Osteocyte (in vitro differentiated cells): ENCODE measurements at places on chromosomes 2 and 18.

DNA sequence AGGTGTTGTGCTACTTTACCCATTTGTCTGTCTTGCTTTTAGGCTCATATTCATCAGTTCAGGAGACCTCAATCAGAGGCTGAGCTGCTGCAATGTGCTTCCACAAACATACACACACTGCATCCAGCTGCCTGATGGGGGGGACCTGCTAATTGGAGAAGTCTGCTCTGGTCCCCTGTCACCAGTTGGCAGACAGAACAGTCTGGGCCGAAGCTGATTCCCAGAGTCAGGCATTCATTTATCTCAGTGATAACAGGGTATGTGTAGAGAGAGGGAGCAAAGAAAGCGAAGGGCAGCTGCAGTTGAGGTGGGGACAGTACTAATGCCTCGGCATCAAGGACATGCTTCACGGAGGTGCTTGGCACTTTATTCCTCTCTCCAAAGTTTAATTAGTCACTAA, 584.3 kb upstream of the PIK3C3 start:
- DNase-seq = no peak

- no peak for DNase-seq
Measured at GRCh38 chr2:28083476-28083875, 192.9 kb downstream of the BABAM2 start.

DNA sequence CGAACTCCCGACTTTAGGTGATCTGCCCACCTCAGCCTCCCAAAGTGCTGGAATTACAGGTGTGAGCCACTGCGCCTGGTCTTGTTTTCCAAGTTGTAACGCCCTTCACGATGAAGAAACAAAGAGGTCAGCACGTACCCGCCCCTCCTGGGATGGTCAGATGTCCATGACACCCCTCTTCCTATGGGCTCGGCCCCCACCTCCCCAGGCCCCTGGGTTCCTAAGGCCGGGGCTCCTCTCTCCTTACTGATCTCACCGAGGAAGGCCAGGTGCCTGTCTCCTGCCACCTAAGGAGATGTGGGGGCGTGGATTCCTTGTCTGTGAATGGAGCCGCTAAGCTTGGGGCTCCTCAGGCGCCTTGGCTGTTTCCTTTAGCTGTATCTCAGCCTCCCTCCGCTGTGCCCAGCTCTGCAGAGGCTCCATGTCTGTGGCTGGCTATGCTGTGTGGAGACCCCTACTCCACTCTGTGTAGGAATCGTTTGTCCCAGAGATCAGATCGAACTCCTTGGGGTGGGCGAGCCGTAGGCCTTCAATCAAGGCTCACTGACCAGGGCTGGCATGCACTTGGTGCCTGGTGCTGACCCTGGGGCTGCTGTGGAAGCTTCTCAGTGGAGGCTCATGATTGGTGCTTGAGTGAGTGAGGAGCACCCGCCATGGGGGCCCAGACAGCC, 8.8 kb downstream of the COLEC11 start:
- peak; percentile 70 for DNase-seq

DNA sequence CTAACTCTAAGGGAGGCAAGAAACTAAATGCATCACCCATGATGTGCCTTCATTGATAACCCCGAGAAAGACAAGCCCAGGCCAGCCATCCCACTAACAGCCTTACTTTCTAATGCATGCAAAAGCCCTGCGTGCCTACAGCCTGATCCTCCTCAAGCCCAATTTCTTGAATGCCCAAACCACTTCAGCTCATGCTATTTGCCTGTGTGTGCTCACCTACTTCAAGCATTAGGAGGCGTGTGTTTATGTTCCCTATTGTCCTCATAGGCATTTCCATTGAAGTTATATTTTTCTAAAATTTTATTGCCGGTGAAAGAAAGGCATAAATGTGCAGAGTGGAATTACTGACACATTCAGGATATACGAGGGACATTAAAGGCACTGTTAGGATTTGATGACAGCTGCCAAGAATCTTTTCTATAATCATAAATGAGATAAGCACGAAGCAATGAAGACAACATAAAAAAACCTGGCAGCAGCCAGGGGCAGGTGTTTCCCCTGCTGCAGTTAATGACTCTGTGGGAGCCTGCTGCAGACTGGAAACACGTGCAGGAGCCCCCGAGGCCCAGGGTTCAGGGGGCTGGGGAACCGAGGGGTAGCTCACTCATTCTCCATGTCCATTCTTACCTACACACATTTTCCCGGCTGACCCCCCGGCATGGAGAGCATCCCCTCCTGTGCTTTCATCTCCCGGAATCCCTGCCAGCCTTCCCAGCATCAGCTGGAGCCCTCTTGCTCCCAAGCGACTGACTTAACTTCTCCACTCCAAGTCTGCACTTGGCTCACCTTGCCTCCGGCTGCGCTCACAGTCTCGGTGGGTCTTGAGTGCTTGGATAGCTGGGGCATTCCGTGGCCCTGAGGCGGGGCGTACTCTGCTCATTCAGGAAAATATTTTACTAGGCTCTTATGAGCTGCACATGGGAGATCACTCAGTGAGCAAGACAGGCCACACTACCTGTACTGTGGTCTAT, 292.3 kb upstream of the SIX2 start:
- no peak for DNase-seq

DNA sequence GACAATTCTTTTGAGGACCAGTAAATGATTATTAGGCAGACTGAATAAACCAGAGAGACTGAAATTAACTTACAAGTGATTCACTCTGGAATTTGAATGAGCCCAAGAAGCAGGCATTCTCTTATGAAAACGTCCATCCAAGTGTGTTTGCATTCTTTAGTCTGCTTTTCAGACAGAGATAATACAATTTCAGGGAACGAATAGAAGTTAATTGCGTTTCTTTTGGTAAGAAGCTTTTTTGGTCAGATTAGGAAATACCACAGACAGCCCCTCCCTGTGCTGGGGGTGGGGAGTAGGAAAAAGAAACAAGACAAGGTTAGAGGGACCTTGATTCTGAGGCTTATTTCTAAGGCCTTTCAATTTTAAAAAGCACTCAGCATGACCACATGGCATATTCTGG, 874.4 kb downstream of the SUCLG1 start:
- no peak for DNase-seq

- no peak for DNase-seq
Measured at GRCh38 chr2:224260372-224261020, 141.4 kb downstream of the FAM124B start.

- DNase-seq = no peak
Measured at GRCh38 chr2:26477126-26477910, 606 bp downstream of the OTOF start.

DNA sequence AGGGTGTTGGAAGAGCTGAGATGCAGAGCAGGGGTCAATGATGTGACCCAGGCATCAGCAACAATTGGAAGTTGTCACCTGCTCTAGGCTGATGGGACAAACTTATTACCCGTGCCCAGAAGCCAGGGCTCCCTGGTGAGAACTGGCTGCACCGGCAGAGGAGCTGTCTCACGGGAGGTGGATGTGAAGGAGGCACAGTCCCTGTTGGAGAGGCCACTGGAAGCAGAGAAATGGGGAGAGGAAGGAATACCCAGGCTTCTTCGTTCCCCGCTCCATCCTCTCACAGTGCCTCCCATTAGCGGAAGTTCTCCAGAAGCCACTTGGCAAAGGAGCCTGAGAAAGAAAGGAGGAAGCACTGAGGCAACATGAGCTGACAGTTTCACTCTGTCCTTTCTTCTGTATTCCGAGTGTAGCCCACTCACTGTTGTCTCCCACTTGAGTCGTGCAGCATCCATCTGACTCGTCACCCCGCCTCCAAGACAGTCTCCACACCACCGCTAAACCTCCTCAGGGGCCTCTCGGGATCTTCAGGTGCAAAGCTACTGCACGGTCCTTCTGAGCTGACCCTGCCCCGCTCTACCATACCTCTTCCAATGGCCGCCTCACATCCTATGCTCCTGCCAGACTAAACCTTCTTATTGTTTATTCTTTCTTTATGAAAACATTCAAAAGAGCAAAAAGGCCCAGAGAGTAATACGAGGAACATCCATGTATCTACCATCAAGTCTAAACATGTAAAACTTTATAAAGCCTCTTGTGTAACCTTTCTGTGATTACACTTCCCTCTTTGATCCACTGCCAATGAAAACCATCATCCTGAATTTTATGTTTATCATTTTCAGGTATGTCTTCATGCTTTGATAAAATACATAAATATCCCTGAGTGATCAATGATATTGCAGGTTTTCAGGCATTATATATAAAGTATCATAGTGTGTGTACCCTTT, 19.1 kb upstream of the AFTPH start:
- no peak for DNase-seq

GRCh38 chr2:77831471-77831870, 309.3 kb upstream of the LRRTM4 start:
- DNase-seq = no peak

DNA sequence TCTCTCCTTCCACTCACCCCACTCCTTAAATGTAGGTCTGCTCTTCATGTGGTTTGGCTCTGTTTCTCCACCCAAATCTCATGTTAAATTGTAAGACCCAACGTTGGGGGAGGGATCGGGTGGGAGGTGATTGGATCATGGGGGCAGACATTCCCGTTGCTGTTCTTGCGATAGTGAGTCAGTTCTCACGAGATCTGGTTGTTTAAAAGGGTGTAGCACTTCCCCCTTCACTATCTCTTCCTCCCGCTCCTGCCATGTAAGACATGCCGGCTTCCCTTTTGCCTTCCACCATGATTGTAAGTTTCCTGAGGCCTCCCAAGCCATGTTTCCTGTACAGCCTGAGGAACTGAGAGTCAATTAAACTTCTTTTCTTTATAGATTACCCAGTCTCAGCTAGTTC, 1044.5 kb upstream of the POU3F3 start:
- DNase-seq = no peak

GRCh38 chr2:191012346-191012745, 1.6 kb downstream of the STAT1 start:
- DNase-seq = no peak

DNA sequence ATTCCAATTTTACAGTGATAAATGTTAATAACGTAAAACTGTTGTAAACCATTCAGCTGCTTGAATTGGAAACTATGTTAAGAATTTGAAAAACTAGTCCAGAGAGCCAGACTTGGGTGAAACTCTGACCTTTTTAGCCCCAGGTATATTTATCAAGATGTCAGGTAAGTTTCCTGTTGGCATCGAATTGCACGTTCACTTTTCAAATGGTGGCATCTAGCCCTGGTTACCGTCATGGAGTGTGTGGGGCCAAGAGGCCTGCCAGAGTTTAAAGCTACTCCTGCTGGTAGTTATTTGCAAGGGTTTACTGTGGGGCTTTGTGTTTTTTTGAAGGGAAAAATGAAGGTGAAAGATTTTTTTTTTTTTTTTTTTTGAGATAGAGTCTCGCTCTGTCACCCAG, 109.9 kb downstream of the WDSUB1 start:
- no peak for DNase-seq

GRCh38 chr2:54454548-54455130, 1.5 kb upstream of the SPTBN1 start:
- no peak for DNase-seq

DNA sequence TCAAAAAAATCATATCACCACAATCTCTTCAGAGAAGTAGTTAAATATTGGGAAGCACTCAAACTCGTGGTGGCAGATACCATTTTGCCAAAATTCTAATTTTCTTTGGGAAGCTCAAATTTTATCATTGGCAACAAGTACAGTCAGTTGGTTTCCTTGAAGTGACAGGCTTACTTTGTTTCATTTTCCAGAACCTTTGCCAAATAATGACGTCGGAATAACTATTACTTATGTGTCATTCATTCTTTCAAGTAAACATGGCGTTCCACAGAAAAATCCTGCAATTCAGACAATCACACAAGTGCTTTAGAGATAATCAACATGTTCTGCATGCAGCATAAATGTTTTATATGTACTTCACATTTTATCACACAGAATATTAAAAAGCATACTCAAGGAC, 5.4 kb downstream of the TTLL4 start:
- DNase-seq = no peak

- no peak for DNase-seq
Measured at GRCh38 chr18:23259701-23260681, 124.7 kb downstream of the CABLES1 start.

GRCh38 chr2:126950504-126950903, 51.8 kb downstream of the TEX51 start:
- DNase-seq = no peak

GRCh38 chr2:136798766-136799165, 33.4 kb downstream of the THSD7B start:
- DNase-seq = no peak

DNA sequence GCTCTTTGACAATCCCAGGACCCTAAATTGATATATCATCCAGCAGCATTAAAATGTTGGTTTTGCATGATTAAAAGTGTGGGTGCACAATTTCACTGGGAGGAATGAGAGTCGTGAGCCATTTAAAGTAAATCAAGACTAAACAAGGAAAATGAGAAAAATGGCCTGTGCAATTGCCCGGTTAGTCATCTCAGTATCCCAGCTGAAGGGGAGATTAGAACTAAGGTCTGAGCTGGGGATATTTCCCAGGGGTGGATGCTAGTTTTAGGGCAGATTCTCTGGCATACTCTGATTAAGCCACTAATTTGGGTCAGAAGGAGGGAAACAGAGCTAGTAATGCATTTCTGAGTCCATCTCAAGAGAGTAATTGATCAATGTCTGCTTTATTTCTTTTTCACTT, 177.2 kb downstream of the EN1 start:
- no peak for DNase-seq

- DNase-seq = peak; percentile 83
Measured at GRCh38 chr2:240325016-240326007, 110.2 kb upstream of the GPC1 start.

DNA sequence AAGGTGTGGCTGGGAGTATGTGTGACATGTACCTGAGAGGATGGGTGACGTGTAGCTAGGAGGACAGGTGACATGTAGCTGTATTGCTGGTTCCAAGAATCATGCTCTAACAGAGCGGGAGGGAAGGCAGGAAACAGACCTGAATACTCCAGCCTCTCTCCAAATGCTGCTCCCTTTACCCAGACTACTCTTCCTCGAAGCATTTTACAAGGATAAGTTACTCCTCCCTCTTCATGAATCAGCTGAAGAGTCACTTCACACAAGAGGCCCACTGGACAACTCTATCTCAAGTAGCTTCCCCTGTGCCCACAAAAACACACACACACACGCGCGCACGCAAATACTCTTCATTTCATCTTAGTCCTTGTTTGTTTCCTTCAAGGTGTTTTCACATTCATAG, 52.6 kb upstream of the KIDINS220 start:
- DNase-seq = no peak

- no peak for DNase-seq
Measured at GRCh38 chr2:175251425-175252041, 70.0 kb upstream of the ATP5MC3 start.

DNA sequence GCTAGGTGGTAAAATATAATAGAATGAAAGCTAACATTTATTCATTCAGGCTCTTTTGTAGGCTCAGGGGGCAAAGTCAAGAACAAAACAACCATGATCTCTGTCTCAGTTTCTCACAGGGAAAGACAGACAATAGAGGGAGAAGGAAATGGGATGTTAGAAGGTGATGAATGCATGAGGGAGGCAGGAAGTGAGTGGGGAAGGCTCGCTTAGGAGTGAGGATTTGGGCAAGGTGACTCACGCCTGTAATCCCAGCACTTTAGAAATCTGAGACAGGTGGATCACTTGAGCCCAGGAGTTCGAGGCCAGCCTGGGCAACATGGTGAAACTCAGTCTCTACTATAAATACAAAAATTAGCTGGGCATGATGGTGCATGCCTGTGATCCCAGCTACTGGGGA, 88.4 kb downstream of the CTIF start:
- no peak for DNase-seq
